Activated CD4-positive, CD25-positive, alpha-beta regulatory T cell treated with anti-CD3 and anti-CD28 coated beads, Interleukin-2, amount 50 U/mL, for 24 hours (primary cell): ENCODE measurements at places on chromosomes 2 and 18.
A peak's percentile ranks its signal among the peaks of the same experiment; 100 is the strongest.

DNA sequence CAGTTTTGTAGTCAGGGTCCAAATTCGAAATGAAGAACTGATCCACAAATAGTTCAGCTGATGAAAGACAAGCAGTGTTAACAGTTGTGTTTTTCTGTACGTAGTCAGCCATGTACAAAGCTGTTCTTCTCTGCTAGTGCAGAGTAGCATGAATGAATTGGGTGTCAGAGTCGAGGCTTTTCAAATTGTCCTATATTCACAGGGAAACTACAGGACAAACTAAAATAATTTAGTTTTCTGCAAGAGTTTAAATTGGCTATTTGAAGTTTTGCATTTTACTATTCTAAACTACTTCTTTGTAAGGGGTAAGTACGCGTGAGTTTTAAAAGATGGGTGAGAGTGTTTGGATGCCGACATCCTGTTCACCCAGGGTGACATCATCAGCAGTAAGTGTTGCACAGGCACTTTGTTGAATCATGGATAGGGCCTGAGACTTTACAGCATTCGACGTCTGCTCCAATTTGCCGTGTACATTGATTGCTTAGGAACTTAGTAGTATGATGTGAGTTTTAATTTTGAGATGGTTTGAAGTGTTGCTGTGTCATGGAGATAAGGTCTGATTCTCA is 147.2 kb upstream of the NFATC1 start:
- ATAC-seq: no peak

GRCh38 chr2:76427452-76427851 is 716.7 kb upstream of the GCFC2 start:
- no peak for ATAC-seq

GRCh38 chr2:167551416-167551815 is 663.1 kb downstream of the XIRP2 start:
- no peak for ATAC-seq

GRCh38 chr18:42758852-42759251 is 356.6 kb downstream of the RIT2 start:
- ATAC-seq: no peak

- no peak for ATAC-seq
Observed at GRCh38 chr2:222280795-222281194, 18.0 kb downstream of the PAX3 start.

- ATAC-seq: no peak
Observed at GRCh38 chr2:3179208-3179607, 198.4 kb downstream of the EIPR1 start.

DNA sequence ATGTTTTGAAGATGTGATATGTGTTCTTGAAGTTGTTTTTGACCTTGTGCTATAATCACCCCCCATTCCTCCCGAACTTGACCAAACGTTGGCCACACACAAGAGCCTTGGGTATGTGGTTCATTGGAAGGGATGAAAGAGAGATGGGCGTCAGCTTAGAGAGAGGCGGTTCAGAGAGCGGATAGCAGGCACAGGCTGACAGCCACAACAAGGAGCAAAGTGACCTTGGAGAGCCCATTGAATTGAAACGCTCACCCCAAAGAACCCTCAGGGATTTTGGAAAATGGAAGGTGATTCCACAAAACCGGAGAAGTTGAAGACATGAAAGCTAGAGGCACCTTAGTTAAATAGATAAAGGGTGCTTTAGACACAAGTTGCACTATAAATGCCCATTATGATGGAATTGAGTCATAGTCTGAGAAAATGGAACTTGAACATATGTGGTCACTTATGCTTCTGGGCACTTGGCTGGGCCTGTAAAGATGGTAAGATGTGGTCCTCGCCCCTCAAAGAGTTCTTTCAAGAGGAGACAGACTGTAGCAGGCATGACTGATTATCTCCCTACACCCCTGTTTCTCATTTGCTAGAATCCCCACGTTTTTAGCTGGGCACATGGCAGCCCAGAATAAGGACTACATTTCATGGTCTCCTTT is 188.5 kb upstream of the HAAO start:
- no peak for ATAC-seq

- ATAC-seq: no peak
Observed at GRCh38 chr2:148430101-148430500, 214.4 kb upstream of the EPC2 start.

DNA sequence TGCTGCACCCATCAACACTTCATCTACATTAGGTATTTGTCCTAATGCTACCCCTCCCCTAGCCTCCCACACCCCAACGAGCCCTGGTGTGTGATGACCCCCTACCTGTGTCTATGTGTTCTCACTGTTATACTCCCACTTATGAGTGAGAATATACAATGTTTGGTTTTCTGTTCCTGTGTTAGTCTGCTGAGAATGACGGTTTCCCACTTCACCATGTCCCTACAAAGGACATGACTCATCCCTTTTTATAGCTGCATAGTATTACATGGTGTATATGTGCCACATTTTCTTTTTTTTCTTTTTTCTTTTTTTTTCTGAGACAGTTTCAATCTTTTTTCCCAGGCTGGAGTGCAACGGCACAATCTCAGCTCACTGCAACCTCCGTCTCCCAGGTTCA is 284.1 kb upstream of the CYP26B1 start:
- no peak for ATAC-seq

- no peak for ATAC-seq
Observed at GRCh38 chr2:237859082-237859433, 365 bp upstream of the RAMP1 start.

- no peak for ATAC-seq
Observed at GRCh38 chr2:46748121-46748520, 167.5 kb downstream of the MCFD2 start.

DNA sequence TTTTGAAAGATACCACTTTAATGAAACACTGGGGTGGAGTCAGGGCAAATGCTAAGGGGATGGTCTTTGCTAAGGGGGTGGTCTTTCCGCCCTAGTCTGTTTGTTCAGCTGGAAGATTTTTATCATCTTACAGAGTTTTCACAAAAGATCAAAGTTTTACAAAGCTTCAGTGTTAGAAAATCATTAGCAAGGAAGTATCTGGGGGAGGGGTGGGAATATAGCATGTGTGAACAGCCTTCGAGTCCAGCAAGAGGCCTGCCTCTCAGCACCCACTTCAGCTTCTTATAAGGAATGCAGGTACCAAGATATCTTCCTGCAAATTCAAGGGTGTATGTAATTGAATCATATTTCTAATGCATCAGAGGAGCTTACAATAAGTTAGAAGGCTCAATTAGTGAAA is 112.9 kb downstream of the RAPGEF4 start:
- no peak for ATAC-seq

DNA sequence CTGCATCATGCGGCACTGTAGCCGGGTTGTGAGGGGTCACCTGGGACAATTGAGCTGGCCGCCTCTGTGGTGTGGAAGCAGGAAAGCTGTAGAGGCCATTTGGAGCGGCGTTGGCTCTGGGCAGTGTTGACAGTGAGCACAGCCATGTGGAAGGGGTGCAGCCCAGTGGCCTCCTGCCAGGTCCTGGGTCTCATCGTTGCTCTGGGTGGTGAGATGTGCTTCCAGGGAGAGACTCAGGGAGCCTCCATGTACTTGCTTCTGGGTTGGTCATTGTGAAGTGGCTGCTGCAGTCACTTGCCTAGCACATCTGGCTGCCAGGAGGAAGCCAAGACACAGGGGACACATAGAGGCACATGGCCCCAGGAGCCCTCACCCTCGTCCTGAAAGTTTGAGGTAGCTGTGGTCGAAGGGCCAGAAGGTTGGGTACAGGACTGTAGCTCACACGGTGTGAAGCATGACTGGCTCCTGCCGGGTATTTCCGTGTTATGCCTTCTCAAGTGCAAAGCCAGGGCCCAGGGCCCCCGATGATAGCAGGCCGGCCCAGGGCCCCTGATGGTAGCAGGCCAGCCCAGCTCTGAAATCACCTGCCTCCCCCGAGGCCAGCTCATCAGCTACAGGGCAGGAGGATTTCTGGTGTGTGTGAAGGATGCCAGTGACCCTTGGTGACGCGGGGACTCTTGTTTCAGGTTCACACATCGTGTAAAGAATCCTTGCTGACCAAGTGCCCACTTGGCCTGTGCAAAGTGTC is 82.6 kb downstream of the DGKD start:
- no peak for ATAC-seq

DNA sequence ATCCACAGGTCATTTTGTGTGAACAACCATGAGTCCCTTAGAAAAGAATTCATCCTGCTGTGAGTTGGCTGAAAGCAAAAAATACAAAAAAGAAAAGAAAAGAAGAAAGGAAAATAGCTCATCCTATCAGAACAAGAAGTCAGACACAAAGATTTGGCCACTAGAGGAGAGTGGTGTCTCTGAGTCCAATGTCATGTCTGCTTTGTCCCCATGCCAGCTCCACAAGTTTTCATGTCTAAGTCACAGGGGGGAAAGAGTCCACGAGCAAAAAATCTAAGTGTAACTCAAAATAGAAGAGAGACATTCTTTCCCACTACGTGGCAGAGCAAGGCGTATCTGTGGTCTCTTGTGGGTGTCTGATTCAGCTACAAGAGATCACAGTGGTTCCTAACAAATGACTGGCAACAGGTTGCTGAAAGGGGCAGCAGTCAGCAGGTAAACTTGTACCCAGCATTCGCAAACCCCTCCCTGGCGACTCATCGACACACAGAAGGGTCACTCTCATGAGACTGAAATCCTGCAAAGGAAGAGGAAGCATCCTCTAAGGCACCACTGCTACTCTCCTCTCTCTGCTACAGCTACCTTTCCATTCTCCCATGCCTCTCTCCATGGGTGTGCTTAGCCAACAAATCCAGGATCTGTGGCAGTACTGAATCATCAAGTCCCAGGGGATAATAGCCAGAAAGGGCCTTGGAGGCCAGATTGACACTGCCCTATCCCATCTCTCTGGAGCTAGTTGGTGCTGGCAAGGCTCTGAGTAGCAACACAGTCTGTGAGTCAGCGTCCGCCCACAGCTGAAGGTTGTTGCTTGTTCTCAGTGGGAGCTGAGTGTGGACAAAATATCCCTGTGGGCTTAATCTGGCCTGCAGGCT is 123.0 kb upstream of the SLC39A10 start:
- ATAC-seq: peak; percentile 83

DNA sequence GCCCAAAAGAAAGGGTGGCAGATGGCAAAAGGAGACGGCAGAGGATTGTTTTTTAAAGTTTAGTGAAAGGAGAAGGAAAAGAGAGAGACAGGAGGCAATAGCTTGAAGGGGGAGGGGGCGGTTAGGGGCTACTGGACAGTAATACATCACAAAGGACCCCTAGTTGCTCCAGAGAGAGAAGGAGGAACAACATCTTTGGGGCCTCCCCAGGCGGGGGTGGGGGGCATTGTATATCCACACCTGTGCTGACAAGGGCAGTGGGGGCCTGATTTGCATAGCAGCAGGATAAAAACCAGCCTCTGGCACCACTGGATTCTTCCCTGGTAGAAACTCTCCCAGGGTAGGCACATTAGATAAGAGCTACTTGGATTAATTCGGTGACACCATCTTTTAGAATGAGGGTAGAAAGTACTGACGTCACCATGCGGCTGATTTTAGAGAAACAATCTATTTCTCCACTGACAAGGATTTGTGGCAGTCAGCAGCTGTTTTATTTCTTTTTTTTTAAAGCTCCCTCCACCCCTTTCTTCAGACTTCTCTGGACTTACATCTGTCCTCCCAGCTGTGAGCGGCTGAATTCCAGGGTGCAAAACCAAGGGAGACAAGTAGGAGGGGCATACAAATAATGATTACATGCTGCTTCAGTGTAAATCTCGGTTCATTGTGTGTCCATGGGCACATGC is 199.8 kb upstream of the NRP2 start:
- ATAC-seq: no peak

DNA sequence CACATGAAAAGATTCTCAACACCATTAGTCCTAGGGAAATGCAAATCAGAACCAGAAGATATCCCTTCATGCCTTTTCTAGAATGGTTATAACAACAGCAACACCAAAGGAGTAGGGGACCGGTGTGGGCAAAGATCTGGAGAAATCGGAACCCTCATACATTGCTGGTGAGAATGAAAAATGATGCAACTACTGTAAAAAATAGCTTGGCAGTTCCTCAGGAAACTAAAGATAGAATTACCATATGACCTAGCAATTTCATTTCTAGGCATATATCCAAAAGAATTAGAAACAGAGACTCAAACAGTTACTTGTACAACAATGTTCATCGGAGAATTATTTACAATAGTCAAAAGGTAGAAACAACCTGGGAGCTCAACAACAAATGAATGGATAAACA is 29.2 kb upstream of the CDH7 start:
- ATAC-seq: no peak

- ATAC-seq: no peak
Observed at GRCh38 chr2:120352696-120353590, 7.0 kb downstream of the INHBB start.

DNA sequence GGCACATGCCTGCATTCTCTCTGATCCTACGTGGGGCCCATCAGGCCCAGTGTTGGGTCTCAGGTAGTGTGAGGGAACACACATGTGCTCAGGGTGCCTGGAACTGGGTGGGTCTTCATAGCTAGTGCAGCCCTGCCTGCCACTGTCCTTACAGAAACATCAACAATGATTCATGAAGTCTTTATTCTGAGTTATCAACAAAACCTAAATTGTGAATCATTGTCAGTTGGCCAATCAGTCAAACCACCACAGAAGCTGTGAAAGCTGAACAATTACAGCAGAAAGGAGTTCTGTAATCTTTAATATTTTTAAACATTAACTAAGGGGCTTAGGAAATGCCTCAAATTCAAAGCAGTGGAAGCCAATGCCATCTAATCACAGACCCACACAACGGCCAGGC is 82.8 kb upstream of the ZNF521 start:
- no peak for ATAC-seq

- no peak for ATAC-seq
Observed at GRCh38 chr2:12539776-12540562, 176.8 kb upstream of the TRIB2 start.

DNA sequence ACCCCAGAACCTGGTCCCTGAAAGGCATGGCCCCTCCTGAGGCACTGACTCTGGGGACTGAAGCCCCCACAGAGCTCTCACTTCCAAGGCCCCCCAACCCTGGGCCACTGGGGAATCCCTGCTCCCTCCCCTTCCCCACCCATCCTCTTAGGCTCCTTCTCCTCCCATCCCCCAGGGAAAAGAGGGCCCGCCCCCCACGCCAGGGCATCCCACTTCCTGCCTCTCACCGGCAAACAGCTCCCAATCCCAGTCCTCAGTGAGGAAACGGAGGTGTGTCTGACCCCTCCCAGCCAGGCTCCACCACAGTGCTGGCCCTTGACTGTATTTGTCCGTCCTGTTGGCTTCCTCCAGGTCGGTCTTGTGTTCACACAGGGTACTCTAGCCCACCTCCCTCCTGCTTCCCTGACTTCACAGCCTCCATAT is 35.0 kb upstream of the PTMA start:
- no peak for ATAC-seq

GRCh38 chr2:210376694-210377093 is 61.7 kb upstream of the MYL1 start:
- no peak for ATAC-seq

GRCh38 chr2:217930761-217931563 is 71.8 kb downstream of the TNS1 start:
- no peak for ATAC-seq

- peak; percentile 17 for ATAC-seq
Observed at GRCh38 chr18:36460324-36460850, 162.9 kb downstream of the FHOD3 start.

GRCh38 chr18:23626451-23627279 is 36.0 kb downstream of the ANKRD29 start:
- ATAC-seq: no peak

GRCh38 chr2:27667446-27667845 is 3.8 kb downstream of the SLC4A1AP start:
- no peak for ATAC-seq

GRCh38 chr2:86541334-86541733 is 21.9 kb downstream of the CHMP3 start:
- no peak for ATAC-seq
